Left colon (tissue), 2 donors: ENCODE measurements at places on chromosomes 4 and X. TPM values are rescaled to one million over a fixed set of nuclear protein-coding genes. Genes with fewer than 3 reads are reported as not detected.

DNA sequence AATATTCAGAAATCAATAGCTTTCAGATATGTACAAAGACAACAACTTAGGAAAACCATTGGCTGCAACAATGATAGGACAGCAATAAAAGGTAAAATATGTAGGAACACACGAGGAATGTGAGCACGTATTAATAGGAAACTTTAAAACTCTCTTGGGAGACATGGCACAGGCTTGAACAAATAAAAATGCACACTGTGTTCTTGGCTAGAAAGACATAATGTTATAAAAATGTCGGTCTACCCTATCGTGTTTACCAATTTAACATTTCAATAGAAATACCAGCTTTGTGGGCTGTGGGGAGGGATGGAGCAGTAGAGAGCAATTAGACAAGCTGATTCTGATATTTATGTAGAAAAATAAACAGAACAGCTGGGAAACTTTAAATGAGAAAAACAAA is 69.0 kb upstream of the FAM9B start:
- no peak for DNase-seq

- no peak for DNase-seq
Observed at GRCh38 chr4:39716356-39716755, 18.4 kb downstream of the UBE2K start.

Gene OSTC
- total RNA-seq: 66.3 TPM

DNA sequence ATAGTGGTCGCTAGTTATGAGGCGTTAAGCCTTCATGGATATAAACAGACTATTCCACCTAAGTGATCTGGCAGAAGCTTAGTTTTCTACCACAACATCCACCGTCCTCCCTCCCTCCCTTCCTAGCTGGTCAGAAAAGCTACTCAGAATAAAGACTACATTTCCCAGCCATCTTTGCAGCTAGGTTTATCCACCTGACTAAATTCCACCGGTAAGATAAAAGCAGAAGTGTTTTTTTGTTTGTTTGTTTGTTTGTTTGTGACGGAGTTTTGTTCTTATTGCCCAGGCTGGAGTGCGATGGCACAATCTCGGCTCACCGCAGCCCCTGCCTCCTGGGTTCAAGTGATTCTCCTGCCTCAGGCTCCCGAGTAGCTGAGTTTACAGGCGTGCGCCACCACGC is 44.3 kb downstream of the HELT start:
- no peak for DNase-seq

GRCh38 chr4:182022909-182023308 is 220.3 kb upstream of the TENM3 start:
- DNase-seq: no peak

DNA sequence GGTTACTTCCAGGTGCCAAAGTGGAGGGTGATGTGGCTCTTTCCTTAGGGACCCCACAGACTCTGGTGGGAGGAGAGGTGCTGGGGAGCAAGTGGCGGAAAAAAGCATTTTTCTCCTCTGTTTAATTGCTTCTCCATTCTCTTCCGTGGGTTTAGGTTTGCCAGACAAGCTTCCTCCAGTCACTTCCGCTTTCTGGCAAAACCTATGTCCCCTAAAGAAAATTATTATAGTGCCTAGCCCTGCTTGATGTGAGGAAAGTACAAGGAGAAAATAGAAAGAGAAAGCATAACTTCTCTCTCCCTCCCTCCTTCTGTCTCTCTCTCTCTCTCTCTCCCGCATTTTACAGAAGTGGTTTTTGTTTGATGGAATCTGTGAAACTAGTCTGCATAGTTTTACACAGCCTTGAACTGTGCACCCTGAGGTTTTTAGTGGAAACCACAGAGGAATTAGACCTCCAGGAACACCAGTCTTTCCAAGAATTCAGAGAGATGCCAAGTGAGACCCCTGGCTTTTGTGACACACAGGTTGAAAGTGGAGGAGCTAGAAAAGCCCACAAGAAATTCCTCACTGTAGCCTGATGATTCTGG is 231.1 kb upstream of the ANXA3 start:
- DNase-seq: no peak

DNA sequence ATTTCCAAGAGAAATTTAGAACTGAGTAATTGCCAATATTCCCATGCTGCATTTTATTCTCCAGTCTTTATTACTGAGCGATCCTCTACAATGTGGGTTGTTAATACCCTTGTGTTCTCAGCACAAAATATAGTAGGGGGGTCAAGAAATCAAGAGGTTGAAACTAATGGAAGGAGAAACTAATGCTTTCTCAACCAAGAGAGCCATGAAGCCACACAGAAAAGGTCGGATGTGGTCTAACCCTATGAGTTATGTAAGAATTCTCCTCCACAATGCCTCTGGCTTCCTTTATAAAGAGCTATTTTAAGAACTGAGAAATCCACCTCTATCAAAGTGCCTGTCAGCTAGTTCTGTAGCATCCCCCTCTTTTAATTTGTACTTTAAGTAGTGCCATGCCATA is 268.5 kb downstream of the CHIC1 start:
- DNase-seq: no peak

DNA sequence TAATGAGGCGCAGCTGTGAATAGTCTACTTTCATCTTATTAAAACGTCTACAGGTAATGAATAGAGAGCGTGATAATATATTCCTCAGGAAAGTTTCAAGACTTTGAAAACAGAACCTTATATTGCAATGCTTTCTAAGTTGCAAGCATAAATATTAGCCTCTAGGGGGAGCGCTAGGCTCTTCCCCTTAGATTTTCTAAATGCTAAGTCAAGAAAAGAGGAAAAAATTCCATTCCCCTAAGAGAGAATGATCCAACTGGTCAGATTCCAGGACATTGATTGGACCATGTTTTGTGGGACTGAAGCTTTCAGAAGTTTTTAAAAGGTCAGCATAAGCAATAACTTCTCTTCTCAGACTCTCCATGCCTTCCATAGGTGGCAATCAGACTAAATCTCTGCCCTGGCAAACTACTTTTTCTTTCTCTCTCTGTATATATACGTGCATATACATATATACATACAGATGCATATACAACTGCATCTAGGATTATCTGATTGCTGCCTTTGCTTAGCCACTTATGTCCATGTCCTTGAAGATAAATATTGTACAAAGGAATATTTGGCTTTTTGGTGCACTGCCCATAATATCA is 492.9 kb downstream of the INPP4B start:
- no peak for DNase-seq

- peak; percentile 55 for DNase-seq
Observed at GRCh38 chrX:31423609-31424189, 351.9 kb upstream of the FTHL17 start.

DNA sequence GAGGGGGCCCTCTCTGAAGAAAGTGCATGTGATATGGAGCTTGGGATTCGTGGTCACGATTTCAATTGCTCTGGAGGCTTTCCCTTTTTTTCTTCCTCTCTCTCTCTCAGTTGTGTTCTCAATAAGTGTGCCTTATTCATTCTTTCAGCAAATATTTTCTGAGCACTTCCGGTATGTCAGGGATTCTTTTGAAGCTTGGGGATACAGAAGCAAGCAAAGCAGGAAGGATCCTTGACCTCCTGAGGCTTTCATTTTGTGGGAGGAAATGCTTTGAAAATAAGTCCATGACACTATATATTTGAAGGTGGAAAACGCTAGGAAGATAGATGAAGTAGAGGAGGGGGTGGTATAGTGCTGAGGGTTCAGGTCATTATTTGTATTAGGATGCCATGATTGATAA is 12.6 kb upstream of the GABRE start:
- no peak for DNase-seq

DNA sequence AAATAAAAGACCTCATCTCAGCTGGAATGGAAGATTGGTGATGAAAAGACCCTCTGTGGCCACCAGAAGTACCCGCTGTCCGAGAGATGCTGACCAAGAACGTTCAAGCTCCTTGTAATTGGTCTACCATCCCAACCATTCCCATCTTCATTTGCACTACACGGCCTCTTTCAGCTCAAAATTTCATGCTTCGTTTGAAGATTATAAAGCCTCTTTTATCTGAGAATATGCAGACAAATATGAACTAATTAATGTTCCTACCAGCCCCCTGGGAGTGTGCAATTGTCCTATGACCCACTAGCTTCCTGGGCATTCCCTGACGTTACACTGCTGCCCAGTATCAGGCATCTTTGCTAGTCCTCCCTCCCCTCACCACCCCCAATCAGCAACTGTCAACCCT is 583.7 kb downstream of the MID1IP1 start:
- no peak for DNase-seq

Gene FGFBP2
- total RNA-seq: 0.75 TPM

Gene ERVMER34-1
- 0.59 TPM for total RNA-seq

Gene HTN3
- total RNA-seq: not detected
